ENCODE measurements at places on chromosomes 7 and 10.

GRCh38 chr7:37061849-37062559 is 337.7 kb upstream of the AOAH start:
- no peak for DNase-seq

GRCh38 chr10:103842605-103843004 is 12.8 kb downstream of the SH3PXD2A start:
- no peak for DNase-seq

DNA sequence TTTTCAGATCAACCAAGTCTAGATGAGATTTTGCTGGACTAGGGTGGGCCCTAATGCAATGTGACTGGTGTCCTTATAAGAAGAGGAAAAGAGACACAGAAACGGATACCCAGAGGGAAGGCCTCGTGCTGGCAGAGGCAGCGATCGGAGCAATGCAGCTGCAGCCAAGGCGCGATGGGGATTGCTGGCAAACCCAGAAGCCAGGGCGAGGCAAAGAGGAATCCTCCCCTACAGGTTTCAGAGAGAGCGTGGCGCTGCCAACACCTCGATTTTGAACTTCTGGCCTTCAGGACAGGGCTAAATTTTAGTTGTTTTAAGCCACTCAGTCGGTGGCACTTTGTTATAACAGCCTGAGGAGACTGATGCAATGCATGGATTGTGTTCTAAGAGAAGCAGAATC is 157.1 kb upstream of the RHEB start:
- no peak for DNase-seq

- DNase-seq = no peak
Measured at GRCh38 chr7:129911790-129912189, 41.0 kb downstream of the UBE2H start.

GRCh38 chr10:113089551-113089950 is 139.5 kb downstream of the TCF7L2 start:
- no peak for DNase-seq

DNA sequence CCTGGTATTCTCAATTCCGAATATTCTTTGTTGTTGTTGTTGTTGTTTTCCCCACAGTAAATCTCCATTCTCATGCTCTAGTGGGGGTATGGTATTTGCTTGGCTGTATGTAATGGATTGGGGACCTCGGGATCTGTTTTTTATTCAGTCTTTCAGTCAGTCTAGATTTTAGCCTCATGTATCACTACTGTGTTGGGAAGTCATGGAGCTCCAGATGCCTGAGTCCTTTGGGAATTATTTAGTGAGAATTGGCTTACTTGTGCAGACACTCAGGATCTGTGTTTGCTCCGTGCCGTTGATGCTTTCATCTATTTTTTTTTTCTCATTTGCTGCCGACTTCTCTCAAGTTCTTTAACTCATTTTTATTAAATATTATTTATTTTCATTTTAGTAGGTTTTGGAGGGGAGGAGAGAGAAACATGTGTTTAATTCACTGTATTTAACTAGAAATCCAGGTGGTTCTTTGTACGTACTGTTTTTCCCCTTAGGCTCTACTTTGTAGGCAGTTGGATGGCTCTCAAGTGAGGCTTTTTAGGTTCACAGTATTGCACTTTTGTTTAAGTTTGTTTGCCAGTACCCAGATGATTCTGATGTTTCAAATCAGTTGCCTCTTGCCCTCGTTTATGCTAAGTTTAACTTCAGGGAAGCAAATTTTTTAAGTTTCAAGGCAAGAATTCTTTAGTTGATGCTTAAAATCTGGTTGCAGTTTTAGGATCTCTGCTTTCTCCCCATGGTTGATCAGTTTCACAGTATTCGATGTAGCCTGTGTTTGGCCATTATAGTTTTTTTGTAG is 36.9 kb downstream of the ZNRF2 start:
- DNase-seq = no peak

DNA sequence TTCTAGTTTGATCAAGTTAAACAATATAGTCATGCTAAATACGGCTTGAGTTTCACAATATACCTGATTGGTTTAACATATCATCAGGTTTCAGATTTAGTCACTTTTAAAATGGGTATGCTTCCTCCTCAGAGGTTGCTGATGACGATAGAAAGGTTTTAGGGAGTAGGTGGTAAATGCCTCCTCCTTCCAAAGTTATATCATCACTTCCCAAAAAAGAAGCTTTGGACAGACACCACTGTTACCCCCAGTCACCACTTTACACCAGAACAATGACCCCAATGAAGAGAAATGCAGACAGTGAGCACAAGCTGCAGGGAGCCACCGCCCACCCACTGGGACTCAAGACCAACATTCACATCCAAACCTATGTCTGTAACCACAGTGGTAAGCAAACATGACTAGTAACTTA is 244.6 kb downstream of the SORCS1 start:
- DNase-seq = no peak
